ENCODE measurements at places on chromosomes 2 and 18.

- no peak for DNase-seq
These were observed 69.6 kb downstream of the ICOS start for GRCh38 chr2:204005940-204006721.

DNA sequence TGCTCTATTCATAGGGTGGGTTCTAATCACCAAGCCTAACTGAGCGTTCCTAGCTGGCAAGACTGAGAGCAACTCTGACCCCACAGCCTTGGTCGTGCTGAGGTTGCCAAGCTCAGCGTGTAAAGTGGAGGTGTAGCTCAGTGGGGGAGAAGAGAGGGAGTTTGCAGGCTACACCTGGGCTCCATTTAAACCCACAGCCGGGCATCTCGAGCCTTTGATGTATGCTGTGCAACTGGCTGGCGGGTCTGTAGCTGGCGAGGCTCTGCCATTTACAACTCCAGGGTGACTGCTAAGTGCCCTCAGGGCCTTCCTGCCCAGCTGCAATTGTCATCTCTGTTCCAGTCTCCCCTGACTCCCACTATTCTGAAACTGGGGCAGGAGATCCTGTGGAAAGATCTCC lies 20.0 kb upstream of the CHRNA1 start:
- DNase-seq: no peak

DNA sequence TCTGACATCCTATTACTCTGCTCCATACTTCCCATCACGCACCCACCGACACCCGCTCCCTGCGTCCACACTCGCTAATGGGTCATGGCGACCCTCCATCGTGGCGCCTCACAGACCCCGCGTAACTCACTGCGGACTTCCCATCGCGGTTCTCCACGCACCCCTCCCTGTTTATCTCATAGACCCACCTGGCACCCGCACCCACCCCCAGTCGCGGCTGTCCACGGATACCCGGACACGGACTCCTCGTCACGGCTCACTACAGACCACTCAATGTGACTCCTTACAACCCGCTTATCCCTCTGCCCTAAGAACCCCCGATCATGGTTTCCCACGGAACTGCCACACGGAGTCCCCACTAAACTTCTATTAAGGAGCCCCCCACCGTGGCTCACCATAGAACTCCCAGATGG lies 458 bp downstream of the CXXC1 start:
- DNase-seq: no peak

DNA sequence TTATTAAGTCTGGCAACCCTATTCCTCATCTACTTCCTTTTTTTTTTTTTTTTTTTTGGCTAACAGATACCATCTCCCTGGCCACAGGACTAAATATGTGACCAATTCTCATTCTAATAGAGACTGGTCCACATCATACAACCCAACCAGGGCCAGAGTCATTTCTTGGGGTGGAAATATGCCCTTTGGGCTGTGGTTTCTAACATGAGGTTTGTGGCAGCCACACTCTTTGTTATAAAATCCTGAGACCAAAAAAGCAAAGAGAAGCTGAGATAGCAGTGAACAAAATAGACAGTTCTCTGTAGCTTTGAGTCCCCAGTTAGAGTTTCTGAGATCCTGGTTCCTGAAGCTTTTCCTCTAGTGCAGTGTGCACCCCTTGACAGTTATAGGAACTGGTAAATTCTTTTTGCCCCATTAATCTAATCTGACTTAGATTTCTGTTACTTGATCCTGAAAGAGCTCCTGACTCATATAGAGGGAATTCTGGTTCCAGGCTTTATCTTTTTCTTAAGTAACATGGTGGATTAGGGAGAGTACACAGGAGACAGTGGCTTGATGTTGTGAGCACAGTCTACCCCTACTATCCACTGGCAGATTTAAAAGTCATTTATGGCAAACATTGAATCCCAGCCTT lies 86.8 kb downstream of the MAIP1 start:
- peak; percentile 24 for DNase-seq

- DNase-seq: no peak
These were observed 134.9 kb upstream of the KYNU start for GRCh38 chr2:142742371-142743214.

- no peak for DNase-seq
These were observed 279.6 kb downstream of the ZNF804A start for GRCh38 chr2:184877909-184878308.

DNA sequence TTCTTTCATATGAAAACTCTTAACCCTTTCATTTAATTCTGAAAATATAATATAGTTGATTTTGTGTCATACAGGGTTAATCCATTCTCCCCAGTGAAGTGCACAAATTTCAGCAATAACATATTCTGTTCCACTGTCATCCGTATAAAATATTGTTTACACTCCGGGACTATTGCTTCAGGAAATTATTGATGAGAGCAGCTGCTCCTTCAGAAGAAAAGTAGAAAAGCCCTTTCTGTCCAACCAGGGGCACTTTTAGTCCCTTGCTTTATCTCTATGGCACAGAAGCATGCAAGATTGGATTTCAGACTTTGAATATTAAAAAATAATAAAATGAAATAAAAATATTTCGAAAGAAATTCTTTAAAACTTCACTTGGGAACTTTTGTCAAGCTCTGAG lies 535.7 kb upstream of the SLC39A10 start:
- DNase-seq: no peak

GRCh38 chr18:78521136-78521535 lies 458.5 kb upstream of the SALL3 start:
- no peak for DNase-seq

- DNase-seq: no peak
These were observed 5.4 kb downstream of the ACTR3 start for GRCh38 chr2:113895301-113895700.

- DNase-seq: no peak
These were observed 706 bp downstream of the UBXN2A start for GRCh38 chr2:23940718-23941620.

DNA sequence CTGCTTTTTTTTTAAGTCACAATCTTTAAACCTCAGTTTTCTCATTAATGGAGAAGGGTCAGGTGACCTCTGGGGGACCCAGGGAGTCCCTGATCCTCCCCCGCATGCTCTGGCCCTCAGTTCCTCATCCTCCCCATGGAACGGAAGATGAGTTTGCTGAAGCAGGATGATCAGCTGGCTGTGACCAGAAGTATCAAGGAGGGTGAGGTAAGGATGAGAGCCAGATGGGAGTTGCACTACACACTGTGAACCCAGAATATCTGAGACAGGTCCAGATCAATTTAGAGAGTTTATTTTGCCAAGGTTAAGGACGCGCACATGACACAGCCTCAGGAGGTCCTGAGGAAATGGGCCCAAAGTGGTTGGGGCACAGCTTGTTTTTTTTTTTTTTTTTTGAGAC lies 3.8 kb downstream of the CATIP start:
- no peak for DNase-seq

DNA sequence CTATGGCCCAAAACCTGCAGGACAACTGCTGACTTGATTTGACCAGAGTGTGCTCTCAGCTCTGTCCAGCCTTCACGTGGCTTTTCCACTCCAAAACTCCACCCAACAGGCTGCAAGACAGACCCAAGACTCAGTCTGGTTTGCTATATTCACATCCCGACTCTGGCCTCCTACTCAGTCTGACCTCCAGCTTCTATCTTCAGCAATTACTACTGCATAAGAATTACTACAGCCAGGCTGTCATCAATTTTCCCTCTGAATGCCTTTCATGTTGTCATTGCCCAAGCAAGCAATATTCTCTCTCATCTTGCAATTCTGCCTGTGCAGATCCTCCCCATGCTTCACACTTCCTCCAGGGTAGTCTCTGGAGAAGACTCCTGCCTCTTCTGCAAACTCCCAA lies 53.6 kb upstream of the GYPC start:
- DNase-seq: no peak

DNA sequence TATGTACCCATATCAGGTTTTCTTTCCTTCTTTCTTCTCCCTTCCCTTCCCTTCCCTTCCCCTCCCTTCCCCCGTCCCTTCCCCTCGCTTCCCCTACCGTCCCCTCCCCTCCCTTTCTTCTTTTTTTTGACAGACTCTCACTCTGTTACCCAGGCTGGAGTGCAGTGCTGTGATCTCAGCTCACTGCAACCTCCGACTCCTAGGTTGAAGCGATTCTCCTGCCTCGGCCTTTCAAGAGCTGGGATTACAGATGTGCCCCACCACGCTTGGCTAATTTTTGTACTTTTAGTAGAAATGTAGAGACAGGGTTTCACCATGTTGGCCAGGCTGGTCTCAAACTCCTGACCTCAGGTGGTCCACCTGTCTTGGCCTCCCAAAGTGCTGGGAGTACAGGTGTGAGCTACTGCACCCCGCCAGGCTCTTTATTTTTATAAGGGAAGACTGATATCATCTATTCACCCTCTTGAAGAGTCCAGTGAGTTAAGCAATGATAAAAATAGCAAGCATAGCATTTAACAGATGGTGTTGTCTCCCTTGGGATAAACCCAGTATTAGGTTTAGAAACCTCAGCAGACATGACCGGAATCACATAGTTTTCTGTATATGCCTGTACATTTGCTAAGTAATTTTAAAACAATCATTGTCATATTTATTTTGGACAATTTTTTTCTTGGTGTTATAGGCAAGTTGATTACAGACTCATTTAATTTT lies 888.4 kb downstream of the TRIB2 start:
- no peak for DNase-seq
